Hematopoietic multipotent progenitor cell treated with erythropoietin and hydrocortisone succinate and interleukin-3 and kit ligand, for 17 days (in vitro differentiated cells): ENCODE measurements at places on chromosomes 16 and 17.

GRCh38 chr17:76166906-76167305, 25.9 kb upstream of the FOXJ1 start:
- no peak for DNase-seq

- no peak for DNase-seq
Measured at GRCh38 chr17:14321980-14322776, 21.3 kb downstream of the HS3ST3B1 start.

GRCh38 chr16:54072237-54072636, 214.3 kb downstream of the IRX3 start:
- no peak for DNase-seq

- no peak for DNase-seq
Measured at GRCh38 chr17:28527181-28527681, 21.1 kb downstream of the FOXN1 start.

DNA sequence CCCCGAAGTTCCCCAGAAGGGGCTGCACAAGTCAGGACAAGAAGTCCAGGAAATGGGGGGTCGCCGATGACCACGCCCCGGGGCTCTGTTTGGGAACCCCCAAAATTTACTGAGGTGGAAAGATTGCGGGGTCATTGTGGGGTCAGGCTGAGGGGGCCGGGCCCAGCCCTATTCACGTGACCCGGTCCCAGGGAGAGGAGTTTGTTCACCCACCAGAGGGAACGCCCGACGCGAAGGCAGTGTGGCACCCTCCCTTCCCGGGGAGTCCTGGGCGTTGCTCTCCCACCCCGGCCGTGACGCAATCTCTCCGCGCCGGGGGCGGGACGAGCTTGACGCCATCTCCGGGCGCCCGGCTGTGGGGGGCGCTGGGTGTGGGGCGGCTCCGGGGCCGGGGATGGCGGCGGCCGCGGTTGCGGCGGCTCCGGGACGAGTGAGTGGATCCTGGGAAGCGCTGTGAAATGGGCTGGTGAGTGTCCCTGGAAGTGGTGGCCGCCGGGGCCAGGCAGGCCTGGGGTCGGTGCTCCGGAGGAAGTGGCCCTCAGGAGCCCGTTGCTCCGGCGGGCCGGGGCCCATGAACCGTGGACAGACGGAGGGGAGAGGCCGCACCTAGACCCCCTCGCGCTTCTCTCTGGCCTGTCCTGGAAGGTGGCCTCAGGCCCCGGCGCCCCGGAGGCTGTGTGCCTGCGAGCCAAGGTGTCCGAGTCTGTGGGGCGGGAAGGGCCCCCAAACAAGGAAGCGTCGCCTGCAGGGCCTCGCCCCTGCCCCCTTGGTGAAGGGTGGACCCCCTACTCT, at the start of gene ATXN1L:
Gene ATXN1L, plus strand, starts transcription at position 338 of the 792 bp plus-strand sequence. CDS start 3,765 bp downstream, outside the sequence.
- peak; percentile 96 for DNase-seq

DNA sequence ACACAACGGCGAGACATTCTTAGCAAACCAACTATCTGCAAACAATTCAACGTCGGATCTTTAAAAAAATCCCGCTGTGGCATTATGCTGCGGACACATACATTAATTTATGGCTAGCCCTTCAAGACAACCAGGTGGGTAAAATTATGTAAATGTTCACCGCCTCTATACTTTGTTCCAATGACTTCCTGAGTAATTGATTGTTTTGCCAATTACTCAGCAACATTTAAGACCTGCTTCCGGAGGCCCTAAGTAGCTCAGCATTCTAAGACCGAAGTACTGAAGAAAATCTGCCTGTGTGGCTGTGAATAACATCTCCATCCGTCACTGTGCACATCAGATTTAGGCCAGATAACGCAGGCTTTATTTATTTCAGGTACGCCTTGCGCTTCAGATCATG, 23.3 kb downstream of the QPRT start:
- DNase-seq, result no peak

- DNase-seq, result no peak
Measured at GRCh38 chr16:14559809-14560241, 70.2 kb downstream of the PARN start.

- DNase-seq, result peak; percentile 59
Measured at GRCh38 chr16:68091380-68092261, 6.5 kb downstream of the NFATC3 start.

- DNase-seq, result no peak
Measured at GRCh38 chr16:2089706-2090480, 42.1 kb downstream of the TSC2 start.

GRCh38 chr17:32451879-32452278, 7.6 kb downstream of the PSMD11 start:
- DNase-seq, result no peak

DNA sequence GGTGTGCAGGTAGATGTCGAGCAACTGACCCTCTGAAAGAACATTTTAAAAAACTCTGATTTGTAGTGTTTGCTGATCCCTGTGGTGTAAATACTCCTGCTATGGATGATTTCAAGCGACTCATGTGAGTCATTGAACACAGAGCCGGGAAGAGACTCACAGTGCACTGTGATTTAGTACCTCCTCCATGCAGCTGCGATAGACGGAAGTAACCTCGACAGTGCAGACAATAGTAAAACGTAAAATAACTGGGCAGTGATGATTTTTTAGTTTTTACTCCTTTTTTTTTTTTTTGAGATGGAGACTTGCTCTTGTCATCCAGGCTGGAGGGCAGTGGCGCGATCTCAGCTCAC, 8.7 kb downstream of the TBX21 start:
- no peak for DNase-seq

DNA sequence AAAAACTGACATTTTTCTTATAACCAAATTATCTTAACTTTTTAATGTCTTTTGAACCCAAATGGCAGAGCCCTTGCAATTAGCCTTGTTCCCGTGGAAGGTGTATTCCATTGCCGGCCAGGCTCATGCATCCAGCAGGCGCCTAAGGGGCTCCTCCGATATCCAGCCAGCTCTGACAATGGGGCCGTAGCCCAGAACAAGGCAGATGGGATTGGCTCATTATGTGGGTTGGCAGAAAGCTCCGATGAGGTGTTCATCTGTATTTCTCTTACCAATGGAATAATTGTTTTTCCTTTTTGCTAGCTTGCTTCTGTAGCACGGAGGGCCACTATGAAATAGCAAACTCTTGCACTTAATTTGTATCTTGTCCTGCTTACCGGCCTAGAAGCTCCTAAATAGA, 208.2 kb upstream of the CHMP6 start:
- DNase-seq, result no peak

DNA sequence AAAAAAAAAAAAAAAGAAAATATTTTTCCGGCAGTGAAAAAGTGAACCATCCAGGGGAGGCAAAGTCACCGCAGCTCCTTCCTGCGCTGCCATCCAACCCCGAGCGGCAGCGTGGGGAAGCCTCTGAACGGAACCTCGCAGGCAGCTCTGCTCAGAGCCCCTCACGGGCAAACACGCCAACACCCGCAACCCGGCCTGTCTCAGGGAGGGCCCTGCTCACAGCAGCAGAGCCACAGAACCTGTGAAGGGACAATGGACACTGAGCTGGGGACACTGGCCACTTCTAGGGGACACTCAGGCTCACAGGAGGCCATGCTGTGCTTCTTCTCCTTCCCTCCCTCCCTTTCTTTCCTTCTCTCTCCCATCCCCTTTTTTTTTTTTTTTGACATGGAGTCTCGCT, 21.4 kb upstream of the APRT start:
- DNase-seq, result no peak

GRCh38 chr17:11578998-11579397, 19.3 kb upstream of the DNAH9 start:
- no peak for DNase-seq

- no peak for DNase-seq
Measured at GRCh38 chr16:78129349-78129748, 29.9 kb downstream of the WWOX start.

DNA sequence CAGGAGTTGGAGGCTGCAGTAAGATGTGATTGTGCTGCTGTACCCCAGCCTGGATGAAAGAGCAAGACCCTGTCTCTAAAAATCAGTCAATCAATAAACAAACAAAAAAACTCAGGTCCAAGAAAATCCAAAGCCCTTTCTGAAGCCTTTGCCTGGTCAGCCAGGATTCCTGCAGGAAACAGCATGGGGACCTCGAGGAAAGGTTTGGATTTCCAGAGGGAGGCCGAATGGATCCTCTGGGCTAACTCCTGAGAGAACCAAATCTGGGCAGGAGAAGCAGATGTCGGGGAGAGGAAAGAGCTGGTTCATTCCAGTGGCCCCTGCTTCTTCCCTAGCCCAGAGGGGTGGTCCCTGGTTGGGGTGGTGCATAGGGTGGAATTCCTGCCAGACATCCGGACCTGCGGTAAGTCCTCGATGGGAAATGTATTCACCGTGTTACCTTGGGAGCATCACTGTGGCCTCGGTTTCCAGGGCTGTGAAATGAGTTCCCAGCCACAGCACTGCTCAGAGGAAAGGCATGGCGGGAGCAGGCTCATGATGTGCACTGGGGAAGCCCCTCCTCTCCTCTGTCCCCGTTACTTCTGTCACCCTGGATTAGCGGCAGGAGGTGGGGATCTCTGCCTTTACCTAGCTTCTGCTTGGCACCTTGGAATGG, 75.1 kb downstream of the CYLD start:
- DNase-seq, result no peak

DNA sequence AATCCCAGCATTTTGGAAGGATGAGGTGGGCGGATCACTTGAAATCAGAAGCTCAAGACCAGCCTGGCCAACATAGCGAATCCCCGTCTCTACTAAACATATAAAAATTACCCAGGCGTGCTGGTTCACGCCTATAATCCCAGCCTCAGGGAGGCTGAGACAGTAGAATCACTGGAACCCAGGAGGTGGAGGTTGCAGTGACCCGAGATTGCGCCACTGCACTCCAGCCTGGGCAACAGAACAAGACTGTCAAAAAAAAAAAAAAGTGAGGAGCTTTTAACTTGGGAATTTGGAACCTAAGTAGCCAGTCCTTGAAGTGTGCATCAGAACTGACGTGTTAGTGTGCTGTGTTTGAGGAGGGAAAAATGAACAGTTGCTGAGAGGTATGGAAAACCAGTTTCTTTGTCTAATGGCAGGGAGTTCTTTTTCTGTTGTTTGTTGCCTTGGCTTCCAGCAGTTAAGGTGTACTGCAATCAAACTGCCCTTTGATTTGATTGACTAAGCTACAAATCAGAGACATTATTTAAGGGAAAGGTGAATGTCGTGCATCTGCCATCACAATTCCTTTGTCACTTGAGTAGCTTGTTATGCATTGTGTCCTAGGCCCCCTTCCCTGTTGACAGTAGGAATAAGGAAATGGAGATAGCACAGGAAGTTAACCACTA, 8.6 kb upstream of the DUSP14 start:
- DNase-seq, result no peak
